Panc1 (cell line): ENCODE measurements at places on chromosomes 5 and 9.

DNA sequence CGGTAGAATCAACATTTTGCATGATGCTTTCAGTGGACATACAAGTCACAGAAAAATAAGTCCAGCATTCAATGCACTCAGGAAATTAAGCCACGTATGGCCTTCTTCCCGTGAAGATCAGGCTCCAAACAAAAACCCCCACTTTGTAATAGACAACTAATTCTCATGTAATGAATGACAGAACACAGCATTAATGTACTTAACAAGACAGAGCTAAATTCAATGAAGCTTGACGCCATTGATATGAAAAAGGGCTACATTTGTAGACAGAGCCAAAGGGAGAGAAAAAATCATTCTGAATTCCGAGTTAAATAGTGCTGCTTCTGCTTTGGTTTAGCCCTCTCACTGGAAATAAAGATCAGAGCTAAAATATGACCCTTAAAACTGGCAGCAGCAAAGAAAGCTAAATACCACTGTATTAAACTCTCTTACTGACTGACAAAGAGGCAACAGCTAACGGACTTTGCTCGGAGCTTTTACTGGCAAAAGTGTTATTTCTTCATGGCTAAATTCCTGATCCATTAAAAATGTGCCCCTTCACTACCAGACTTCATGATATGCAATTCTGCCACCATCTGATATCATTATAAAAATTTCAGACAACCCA lies 250.5 kb downstream of the BNC2 start:
- no peak for DNase-seq

DNA sequence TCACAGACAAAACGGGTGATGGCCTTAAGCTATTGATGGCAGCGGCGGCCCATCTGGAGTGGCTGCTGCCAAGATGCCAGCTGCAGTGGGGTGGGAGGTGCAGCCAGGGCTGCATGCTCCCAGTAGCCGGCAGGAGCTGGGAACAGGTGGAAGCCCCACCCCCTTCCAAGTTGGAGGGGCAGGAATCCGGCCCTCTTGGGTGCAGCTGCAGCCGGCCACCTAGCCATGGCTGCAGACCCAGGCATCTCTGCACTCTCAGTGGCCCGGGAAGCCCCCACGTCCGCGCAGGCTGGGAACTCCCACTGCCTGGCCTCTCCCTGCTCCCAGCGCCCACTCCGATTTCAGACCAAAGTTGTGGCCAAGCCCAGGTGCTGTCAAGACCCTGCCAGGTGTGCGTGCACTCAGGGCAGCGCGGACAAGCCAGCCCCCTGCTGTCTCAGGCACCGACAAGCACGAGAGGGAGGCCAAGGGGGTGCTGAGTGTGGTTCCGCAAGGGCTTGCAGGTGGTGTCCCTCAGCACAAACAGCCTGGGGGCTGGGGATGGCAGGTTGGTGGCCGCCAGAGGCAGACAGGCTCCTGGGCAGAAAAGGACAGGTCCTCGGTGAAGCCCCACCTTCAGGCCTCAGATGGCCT lies 115.1 kb upstream of the TSLP start:
- no peak for DNase-seq

- DNase-seq: no peak
Measured at GRCh38 chr5:50658246-50658645, 8.2 kb upstream of the PARP8 start.

DNA sequence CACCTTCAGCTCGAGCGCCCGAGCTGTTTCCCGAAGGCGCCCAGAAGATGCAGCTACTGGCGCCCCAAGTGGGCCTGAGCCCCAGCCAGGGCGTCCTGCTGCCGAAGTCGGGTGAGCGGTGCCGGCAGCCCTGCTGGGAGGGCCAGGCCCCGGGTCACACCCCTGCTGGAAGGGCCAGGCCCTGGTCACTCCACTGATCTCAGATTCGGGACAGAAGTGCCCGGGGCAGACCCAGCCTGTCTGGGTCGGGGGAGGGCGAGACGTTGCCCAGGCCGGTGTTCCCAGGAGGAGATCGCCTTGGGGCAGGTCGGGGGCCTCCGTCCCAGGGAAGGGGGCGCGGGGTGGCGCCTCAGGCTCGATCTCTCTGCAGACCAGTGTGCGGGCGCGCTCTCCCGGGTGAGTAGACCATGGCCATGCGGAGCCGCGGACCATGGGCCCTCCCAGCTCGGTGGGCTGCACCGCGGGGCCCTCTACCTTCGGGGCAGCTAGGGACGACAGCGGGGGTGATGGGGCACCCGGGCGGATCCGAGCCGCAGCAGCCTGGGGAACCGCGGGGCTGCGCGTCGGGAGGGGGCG lies 2.3 kb downstream of the LCNL1 start:
- no peak for DNase-seq

DNA sequence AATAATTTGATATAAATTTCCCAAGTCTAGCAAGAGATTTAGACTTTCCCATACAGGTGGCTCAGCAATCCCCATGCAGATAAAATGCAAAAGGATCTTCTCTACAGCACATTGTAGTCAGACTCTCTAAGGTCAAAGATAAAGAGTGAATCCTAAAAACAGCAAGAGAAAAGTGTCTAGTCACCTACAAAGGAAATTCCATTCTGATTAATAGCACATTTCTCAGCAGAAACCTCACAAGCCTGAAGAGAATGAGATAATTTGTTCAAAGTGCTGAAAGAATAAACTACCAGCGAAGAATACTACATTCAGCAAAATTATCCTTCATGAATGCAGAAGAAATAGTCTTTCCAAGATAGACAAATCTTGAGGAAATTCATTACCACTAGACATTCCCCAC lies 493.3 kb downstream of the PRELID2 start:
- DNase-seq: no peak

GRCh38 chr5:178788381-178789085 lies 58.1 kb upstream of the ZNF354A start:
- no peak for DNase-seq

DNA sequence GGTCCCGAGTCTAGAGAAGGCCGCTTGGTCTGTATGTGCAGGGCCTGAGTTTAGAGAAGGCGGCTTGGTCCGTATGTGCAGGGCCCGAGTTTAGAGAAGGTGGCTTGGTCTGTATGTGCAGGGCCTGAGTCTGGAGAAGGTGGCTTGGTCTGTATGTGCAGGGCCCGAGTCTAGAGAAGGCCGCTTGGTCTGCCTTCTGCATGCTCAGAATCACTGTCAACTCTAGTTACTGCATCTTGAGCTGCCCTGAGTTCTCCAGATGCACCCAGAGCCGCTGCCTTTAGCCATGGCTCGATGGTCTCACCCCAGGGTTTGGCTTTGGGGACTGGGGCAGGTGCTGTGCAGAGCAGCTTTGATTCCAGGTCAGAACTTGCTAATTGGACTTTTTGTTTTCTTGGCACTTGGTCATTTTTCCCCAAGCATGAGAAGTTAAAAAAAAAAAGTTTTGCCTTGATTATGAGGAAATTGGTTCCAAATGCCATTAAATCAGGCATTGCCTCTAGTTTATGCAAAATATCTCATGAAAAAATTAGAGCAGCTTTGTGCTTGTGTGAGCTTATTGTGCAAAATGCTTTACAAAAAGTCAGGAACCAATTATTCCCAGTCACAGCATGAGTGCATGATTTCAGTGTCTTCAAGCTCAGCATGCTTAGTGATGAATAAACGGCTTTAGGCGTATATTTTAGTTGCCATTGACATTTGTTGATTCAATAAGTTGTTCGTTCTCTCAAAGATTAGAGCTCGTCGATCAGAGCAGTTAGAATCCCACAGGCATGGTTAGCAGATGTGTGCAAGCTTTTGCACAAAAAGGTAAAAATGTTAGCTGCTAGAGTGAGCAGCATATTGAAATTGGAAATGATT lies 25.4 kb upstream of the EXOC3 start:
- no peak for DNase-seq

- DNase-seq: no peak
Measured at GRCh38 chr9:112065806-112066606, 109.1 kb downstream of the SUSD1 start.

DNA sequence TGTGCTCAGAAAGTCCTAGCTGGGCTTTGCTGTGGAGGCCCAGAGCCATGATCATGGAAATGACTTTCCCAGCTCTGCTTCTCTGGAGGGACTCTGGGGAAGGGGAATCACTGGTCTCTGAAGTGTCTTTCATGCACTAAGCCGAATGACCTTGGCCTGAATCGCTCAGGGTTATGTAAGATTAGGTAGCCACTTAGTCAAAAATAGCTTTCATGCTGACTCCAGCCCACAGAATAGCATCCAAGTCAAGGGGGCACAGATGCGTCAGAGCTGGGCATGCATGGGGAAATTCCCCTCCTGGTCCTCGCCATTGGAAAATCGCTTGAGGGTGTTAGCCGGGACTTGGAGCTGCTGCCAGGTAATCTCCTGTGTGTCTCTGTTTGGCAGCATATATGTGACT lies 36.1 kb upstream of the PPARGC1B start:
- DNase-seq: no peak

- DNase-seq: peak; percentile 25
Measured at GRCh38 chr5:94524841-94525697, 93.3 kb downstream of the KIAA0825 start.

DNA sequence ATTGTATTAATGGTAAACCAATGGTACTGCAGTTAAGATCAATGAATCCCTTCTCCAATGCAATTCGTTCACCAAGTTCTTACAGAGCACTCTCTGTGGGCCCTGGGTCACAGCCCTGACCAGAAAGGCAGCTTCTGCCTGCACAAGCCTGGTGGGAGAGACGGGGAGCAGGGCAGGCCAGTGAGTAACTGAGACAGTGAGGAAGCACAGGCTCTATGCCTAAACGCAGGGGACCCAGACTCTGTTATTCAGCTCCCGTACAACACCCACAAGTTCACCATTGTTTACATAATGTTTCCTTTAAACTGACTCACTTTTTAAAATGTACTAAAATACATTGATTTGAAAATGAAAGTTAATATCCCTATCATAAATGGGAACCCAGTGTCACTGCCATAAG lies 40.5 kb upstream of the CTSL start:
- no peak for DNase-seq

DNA sequence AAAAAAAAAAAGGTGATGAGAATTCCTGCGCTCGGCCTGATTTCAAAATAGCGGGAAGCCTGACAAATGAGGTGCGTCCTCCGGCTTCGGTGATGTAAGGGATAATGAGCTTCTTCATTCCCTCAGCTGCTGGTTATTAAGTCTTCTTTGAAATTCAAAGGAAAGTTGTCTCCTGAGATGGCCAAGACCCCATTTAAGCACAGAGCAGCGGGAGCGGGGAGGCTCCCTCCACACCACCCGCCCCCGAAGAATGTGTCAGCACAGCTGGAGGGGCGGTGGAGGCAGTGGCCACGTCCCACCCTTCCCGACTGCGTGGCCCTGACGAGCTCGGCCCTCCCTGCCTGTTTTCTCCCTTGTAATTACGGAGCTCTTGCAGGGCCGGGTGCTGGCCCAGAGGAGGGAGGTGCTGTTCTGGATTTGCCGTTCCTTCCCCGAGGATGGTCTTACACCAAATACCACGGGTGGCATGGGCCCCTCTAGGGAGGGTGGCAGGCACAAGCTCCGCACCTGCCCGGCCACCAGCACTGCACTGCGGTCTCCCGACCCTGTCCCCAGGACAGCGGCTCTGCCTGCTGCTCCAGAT lies 31.0 kb downstream of the SLC9A3 start:
- DNase-seq: no peak

DNA sequence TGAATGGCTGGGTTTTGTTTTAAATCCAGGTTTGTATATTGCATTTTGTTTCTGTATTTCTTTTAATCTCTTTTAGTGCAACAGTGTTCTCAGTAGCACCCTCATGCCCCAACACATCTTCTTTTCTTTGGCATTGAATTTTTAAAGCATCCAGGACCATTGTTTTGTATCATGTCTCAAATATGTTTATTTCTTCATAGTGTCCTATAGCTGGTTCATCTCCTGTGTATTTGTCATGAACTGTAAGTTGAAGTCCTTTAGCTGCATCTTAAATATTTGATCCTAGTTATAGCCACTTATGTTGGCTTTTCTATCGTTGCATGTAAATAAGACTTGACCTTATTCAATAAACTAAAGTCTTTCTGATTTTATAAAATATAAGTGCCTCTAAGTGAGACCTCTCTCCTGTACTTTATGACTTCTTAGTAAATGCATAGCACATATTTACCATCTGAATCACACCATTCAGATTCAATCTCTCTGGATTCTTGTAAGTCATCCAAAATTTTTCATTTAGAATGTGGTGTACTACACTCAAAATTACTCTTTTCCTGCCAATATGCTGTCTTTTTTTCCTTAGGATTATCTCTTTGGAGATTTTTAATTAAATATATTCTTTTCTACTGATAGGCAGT lies 21.0 kb upstream of the ERCC6L2 start:
- no peak for DNase-seq

DNA sequence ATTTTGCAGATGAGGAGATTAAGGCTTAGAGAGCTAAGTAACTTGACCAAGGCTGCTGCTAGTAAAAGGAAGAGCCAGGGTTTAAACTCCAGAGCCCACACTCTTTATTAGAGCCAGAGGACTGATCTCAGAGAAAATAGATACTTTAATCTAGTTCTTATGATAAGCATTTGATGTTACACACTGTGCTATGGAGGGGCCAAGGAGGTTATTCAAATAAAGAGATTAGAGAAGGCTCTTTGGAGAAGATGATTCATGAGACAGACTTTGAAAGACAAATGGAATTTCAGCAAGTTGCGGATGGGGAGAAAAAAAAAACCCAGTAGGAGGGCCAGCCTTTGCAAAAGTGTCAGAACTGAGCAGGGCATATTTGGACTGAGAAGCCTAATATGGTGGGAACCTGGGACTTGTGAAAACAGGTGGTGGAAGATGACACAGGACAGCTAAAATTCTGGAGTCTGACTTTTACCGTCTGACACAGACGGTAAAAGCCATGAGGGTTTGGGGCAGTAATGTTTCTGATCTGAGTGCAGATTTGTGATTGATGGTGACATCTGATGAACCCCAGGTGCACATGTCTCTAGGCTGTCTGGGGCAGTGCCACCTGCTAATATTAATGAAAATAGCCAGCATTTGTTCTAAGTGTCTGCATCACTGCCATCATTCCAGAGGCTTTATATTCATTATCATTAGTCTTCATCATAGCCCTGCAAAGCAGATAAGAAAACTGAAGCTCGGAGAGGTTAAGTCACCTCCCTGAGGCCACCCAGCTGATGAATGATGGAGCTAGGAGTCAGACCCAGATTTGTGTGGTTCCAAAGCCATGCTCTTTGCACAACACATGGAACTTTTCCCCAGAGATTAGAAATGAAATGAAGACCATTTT lies 65.3 kb upstream of the CXCL14 start:
- no peak for DNase-seq

DNA sequence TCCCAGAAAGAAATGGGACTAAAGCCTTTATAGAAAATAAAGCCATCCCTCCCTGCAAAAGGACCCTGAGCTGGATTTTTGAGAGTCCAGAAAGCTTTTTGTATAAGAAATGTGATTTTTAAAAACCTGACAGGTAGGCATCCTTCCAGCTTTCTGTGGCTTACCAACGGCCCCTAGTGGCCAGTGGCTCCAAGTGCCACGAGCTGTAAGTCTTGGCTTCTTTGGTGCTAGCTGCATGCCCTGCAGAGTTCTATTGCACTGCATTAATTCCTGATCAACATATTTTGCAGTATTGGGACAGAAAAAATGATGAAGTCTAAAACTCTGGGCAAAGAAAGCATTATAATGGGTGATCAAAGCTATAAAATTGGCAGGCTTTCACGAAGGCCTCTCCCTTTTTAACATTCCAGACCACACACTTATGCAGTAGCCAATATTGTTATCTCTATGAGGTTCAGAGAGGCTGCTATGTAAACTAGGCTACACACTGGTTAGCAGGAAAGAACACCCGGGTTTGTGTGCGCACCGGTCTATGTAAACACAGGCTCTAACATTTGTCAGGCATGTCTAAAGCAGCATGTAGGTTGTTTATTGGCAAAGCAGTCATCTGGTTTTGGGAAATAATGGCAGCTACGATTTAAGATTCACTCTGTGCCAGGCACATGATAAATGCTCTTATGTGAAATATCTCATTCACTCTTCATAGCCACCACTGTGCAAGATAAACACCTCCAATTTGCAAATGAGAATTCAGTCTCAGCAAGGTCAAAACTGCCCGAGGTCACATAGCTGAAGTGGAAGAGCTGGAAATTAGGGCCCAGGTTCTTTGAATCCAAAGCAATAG lies 55.2 kb downstream of the NMUR2 start:
- DNase-seq: peak; percentile 27
